Effector CD4-positive, alpha-beta T cell (primary cell): ENCODE measurements at places on chromosomes 16 and 17.

DNA sequence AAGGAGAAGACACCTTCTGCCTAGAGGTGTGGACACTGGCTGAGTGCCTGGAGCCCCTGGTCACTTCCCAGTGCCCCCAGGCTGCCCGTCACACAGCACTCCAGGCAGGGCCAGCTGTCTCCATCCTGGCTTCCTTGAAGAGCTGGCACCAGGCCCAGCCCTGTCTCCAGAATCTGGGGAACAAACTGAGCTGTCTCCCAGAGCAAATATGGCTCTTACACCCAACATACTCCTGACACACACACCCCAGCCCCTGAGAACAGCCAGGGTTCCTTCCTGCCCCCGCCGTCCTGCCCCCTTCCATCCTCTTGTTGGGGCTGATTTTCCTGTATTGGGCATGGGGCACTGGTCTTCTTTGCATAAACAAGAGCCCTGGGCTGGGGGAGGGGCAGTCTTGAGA is 9.1 kb downstream of the NHERF1 start:
- DNase-seq = no peak

DNA sequence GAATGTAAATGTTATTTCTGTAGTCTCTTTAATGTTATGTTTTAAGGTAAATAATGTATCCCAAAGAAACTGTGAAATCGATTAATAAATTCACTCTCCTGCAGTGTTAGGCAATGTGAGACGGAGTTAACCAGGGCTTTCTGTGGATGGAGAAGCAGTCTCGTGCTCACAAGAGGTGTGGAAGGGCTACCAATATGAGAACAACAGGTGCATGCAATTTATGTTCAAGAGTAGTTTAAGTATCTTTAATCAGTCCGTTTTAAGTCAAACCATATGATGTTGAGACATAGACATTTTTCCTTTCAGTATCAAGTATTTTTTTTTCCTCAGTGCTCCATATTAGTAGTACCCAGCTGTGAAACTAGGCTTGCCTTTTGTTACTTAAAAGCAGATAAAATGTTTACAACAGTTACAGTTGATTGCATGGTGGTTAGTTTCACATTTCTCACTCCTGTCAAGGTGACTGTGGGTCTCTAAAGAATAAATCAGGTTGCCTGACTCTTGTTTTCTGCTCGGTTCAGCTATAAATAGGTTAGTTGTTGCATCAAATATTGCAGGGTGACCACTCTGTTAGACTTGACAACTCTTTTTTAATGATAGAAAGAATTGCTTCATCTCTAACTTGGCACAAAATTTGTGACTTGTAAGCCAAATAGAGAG is 54.4 kb downstream of the COX10 start:
- no peak for DNase-seq

DNA sequence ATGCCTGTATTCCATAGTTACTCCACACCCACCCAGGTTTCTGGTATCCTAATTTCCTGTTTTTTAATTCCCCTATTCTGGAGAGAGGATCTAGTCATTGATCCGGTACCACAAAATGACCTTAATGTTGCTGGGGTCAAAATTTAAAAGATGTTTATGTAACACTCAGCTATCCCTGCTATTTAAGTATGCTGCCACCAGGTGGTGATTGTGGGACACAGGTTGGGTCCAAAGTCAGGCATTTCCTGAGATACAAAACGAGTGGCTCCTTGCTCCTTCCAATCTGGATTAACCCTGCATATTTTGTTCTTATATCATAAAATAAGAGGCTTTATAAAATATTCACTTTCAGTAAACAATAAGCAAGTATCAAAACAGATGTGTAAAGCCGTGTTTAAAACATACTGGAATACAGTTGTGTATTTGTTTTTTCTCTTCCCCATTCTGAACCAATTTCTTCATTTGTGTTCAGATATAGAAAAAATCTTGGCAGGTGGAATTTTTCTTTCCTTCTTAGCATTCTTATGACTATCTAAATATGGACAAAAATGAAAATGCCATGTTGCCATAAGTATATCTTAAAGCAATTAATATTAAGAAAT is 16.3 kb downstream of the HS3ST4 start:
- DNase-seq = no peak

GRCh38 chr16:89936508-89936907 is 12.0 kb upstream of the DEF8 start:
- DNase-seq = no peak

GRCh38 chr16:51971184-51971583 is 575.8 kb downstream of the TOX3 start:
- DNase-seq = no peak

GRCh38 chr16:11395949-11396240 is 50.6 kb downstream of the RMI2 start:
- DNase-seq = no peak

GRCh38 chr16:8676737-8677375 is 2.4 kb downstream of the ABAT start:
- no peak for DNase-seq

DNA sequence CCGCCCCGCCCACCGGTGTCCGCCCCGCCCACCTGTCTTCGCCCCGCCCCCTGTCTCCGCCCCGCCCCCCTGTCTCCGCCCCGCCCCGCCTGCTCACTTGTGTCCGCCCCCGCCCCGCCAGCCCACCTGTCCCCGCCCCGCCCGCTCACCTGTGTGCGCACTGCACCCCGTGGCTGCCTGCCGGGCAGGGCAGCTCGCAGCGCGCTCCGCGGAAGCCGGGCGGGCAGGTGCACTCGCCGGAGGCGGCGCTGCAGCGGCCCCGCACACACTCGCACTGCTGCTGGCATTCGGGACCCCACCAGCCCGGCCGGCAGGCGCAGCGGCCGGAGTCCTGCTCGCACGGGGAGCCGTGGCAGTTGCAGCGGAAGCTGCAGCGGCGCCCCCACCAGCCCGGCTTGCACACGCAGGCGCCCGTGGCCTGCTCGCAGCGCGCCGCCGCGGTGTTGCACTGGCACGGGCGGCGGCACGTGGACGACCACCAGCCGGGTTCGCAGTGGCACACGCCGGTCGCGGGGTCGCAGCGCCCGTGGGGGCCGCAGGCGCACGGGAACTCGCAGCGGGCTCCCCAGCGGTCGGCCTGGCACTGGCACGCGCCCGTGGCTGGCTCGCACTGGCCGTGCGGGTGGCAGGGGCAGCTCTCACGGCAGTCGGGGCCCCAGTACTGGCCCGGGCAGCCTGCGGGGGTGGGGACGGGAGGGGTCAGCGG is 2.1 kb downstream of the SCARF1 start:
- DNase-seq = peak; percentile 67

DNA sequence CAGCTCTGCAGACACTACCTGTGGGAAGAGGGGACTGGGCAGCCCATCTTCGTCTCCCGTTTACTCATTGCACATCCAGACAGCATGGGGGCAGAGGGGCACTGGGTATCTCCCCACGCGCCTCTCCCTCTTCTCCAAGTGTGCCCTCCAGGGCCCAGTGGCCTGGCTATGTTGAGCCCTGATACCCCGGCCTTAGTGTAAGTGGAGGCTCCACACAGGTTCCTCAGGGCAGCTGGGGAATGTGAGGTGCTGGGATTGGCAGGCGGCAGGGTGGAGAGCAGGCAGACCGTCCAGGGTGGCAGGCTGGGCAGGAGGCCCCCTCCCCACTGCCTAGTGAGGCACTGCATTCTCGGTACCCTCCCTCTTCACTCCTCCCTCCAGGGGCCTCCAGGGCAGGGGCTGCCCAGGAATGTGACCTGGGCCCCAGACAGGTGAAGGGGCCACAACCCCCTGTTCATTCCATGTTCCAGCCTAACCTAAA is 13.2 kb upstream of the NAGLU start:
- DNase-seq = no peak

GRCh38 chr16:9323170-9323569 is 231.7 kb downstream of the HAPSTR1 start:
- DNase-seq = no peak

DNA sequence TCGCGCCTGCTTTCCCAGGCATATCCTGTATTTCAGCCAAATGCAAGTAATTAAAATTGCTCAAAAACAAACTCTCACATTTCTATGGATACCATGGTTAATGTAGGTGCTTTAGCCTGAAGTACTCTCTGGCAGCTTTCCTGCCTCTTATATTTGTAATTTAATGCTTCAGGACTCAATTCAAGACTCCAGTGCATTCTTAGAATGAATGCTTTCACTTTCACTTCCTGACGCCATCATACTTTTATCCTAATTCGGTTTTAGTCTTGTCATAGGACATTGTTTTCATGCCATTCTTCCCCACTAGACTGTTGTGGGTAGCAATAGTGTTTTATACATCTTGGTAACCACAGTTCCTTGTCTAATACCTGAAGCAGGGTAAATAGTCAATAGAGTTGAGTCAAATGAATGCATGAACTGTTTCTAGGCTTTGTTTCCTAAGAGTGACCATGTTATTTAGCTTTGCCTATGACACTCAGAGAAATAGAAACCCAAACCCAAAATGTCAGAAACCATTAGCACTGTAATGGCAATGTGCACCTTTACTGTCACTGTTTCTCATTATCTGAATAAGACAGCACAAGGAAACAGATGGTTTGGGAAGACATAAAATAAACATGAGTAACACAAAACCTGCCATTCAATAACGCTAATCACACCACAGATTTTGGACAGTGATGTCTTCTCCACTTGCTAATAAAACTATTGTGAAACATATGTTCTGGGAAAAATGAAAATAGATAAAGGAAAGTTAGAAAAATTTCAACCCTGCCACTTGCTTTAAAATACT is 705.5 kb downstream of the CDH11 start:
- no peak for DNase-seq

GRCh38 chr16:49828533-49829267 is 27.2 kb downstream of the ZNF423 start:
- DNase-seq = no peak
